ENCODE measurements at places on chromosomes 16 and 17. TPM values are rescaled to one million over a fixed set of nuclear protein-coding genes. Genes with fewer than 3 reads are reported as not detected.

GRCh38 chr16:67844497-67844896, 2.2 kb upstream of the NUTF2 start:
- DNase-seq: no peak

DNA sequence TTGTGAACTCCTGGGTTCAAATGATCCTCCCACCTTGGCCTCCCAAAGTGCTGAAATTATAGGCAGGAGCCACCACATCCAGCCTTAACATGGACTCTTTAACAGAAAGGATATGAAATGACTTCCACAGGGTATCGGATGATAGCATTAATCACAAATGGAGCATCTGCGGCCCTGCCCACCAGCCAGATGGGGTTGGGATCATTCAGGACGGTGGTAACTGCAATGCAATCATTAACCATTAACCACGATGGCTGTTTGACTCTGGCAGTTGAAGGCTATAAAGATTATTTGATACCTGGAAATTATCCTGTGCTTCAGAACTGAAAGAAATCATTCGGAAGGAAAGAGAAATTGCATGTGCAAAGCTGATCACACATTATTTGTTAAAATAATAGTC, 5.3 kb upstream of the CHST5 start:
- no peak for DNase-seq

GRCh38 chr16:22123146-22123545, 30.8 kb downstream of the VWA3A start:
- no peak for DNase-seq

- DNase-seq: no peak
Observed at GRCh38 chr17:28521311-28522085, 15.3 kb downstream of the FOXN1 start.

- DNase-seq: no peak
Observed at GRCh38 chr16:83755391-83755790, 52.4 kb upstream of the HSBP1 start.

DNA sequence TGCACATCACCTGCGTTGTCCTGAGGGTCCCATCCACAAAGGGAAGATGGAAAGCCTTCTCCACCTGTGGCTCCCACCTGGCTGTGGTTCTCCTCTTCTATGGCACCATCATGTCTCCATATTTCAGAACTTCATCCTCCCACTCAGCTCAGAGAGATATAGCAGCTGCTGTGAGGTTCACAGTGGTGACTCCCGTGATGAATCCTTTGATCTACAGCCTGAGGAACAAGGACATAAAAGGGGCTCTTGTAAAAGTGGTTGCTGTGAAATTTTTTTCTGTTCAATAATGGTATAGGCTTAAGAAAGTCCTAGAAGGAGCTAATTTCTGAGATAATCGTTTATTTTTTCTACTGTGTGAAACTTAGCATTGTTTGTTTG, 18.7 kb downstream of the ZNF200 start:
- DNase-seq: no peak

GRCh38 chr17:67862614-67863217, 37.4 kb downstream of the BPTF start:
- DNase-seq: no peak

GRCh38 chr16:85179344-85180046, 67.2 kb upstream of the CIBAR2 start:
- DNase-seq: no peak

- no peak for DNase-seq
Observed at GRCh38 chr17:18056214-18056613, 17.0 kb downstream of the GID4 start.

DNA sequence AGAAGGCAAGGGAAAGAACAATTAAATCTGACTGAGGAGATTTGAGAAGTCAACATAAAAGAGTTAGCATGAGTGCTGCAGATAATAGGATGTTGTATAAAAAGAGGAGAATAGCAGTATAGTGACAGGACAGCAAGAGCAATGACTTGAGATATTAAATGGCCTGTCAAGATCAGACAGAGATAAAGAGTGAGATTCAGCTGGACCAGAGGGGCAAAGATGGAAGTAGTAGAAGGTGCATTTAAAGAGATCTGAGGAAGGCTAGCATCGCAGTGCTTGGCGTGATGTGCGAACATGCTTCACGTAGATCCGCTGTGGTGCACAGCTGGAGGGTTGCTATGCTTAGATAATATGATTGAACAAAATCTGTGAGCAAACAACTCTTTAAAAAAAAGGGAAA, 1422.6 kb upstream of the CDH8 start:
- DNase-seq: no peak

- no peak for DNase-seq
Observed at GRCh38 chr17:66354981-66355380, 52.6 kb downstream of the PRKCA start.

Gene TPPP3
- 21.5 TPM for total RNA-seq

Gene KRT28
- not detected for total RNA-seq

Gene GLP2R
- 0.17 TPM for total RNA-seq

Gene MYO19
- 19.2 TPM for total RNA-seq

Gene PHF23
- 28.8 TPM for total RNA-seq

Gene C17orf100
- 0.77 TPM for total RNA-seq

Gene CCL17
- not detected for total RNA-seq

Gene HOXB13
- not detected for total RNA-seq

Data from psoas muscle (tissue), 8 donors.